ENCODE measurements at places on chromosomes 6 and 20. TPM values are rescaled to one million over a fixed set of nuclear protein-coding genes. Genes with fewer than 3 reads are reported as not detected.

The DOK5 gene
- 3.0 TPM for polyA plus RNA-seq

The CPNE5 gene
- polyA plus RNA-seq = 3.9 TPM

The PLEKHG1 gene
- polyA plus RNA-seq = 7.2 TPM

The VGLL2 gene
- polyA plus RNA-seq = 0.25 TPM

The LST1 gene
- polyA plus RNA-seq = 19.8 TPM

The OOEP gene
- 0.43 TPM for polyA plus RNA-seq

The COL19A1 gene
- polyA plus RNA-seq = 3.4 TPM

The KCNB1 gene
- 2.4 TPM for polyA plus RNA-seq

The GHRH gene
- polyA plus RNA-seq = 0.79 TPM

The EMILIN3 gene
- polyA plus RNA-seq = 4.0 TPM

The FBXL4 gene
- polyA plus RNA-seq = 14.2 TPM
